CD4-positive, alpha-beta T cell treated with Interleukin-4 for 4 hours (primary cell): ENCODE measurements at places on chromosomes 4 and X.

DNA sequence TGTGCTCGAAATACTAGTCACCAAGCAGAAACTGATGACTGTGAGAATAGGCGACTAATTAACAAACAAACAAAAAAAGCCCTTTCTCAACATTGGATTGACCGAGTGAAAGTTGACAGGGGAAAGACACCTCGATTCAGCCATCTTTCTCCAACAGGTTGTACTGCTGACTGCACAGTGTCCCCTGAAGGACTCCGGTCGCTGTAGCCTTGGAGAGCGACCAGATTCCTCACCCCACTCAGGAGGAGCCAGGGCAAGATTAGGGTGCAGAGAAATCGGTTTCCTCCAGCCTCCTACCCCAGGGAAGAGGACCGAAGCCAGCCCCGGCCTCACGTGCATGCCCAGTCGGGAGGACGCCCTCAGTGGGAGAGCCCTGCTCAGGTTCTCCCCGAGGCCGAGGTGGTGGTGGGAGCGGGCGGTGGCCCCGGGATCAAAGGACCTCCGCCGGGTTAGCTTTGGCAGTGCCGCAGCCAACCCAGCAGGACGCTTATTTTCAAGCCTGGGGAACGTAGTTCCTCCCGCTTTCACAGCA lies 1.1 kb upstream of the RAP1GDS1 start:
- no peak for DNase-seq

DNA sequence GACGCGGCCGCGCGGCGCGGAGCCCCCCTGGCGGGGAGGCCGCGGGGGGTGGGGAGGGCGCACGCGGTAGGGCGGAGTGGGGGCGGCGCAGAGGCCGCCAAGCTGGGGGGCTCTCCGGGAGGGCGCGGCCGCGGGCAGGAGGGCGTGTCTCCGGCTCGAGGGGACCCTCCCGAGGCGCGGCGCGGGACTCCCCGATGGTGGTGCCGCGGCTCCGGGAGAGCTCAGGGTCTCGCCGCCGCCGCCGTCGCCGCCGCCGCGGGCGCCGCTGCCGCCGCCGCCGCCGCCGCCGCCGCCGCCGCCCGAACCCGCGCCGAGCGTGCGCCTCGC lies 165 bp upstream of the PTCHD1 start:
- DNase-seq = no peak

GRCh38 chr4:78446619-78447018 lies 105.0 kb upstream of the ANXA3 start:
- DNase-seq = no peak

- DNase-seq = no peak
These were observed 93.3 kb upstream of the BANK1 start for GRCh38 chr4:101697266-101697665.

- DNase-seq = no peak
These were observed 181.5 kb downstream of the SLIT2 start for GRCh38 chr4:20433097-20433705.

DNA sequence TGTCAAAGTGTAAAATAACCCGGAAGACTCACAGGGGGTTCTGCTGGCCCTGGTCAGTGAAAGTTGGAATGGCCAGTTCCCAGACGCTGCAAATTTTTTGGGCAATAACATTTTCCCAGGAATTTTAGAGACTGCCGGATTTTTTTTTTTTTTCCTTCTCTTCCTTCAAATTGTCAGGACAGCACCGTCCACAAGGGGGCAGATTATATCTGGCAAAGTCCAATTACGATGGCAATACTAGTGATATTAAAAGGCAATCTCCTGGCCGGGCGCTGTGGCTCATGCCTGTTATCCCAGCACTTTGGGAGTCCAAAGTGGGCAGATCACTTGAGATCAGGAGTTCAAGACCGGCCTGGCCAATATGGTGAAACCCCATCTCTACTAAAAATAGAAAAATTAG lies 20.5 kb downstream of the SLC25A5 start:
- peak; percentile 33 for DNase-seq

DNA sequence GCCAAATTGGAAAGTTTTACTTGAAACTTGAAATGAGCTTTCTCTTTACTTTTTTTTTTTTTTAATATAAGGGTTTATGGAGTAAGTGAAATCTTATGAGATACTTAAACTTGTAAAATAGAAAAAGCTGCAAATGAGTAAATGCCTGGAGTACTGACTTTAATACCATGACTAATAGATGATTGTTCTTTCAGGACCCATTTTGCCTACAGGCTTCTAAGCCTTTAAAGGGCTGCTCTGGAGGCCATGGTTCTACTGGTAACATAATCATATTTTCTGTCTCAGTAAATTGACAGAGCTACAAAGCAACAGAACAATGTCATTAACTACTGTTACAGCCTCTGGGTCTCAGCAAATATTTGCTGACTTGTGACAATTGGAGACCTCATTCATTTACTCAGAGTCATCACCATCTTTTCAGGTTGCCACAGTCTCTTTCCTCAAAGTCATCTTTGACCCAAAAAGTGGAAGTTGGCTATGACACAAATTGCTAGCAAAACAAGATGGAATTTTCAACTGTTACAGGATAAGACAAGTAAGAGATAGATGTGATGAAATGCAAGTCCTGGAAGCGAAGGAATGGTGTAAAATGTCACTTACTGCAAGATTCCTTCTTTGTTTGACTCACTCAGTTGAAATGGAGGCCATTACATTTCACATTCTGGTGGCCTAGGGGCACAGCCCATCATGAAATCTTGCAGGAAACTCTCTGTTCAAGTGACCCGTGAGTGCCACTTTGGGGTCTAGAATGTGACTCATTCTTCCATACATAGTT lies 132.7 kb downstream of the BTC start:
- DNase-seq = no peak

- DNase-seq = no peak
These were observed 15.5 kb downstream of the SUV39H1 start for GRCh38 chrX:48711929-48712505.

DNA sequence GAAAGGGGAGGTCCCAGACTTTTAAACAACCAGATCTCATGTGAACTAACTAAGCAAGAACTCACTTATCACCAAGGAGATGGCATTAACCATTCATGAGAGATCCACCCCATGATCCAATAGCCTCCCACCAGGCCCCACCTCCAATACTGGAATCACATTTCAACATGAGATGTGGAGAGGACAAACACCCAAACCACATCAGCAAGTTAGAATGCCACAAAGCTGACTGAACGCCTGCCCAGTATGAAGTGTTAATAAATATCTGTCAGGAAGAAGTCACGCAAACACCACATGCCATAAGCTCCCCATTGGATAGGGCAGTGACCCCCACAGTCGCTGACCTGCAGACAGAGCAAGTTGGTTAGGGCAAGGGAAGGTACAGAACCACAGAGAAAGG lies 14.3 kb downstream of the SLC10A6 start:
- DNase-seq = no peak

DNA sequence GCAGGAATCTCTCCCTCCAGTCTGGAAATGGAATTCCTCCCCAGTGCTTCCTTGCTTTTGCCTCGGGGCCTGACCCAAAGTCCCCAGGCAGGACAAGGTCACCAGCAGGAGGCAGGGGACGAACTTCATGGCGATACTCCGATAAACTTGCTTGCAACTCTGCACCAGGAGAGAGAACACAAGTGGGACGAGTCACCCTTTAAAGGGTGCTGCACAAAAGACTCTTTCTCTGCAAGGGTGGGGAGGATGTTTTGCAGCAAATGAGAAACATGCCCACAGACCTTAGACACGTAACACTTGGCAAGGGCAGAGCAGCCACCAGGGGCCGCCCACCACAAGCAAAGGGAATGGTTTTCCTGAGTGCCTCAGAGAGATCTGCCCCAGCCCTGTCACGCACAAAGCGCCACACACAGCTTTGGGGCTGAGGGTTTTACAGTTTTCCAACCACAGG lies at the start of gene FGFBP2:
FGFBP2 (minus strand) TSS at position 175 of the 451 bp plus-strand sequence; CDS start at position 129, 46 bp downstream.
- peak; percentile 68 for DNase-seq

- no peak for DNase-seq
These were observed 204.4 kb downstream of the ZNF330 start for GRCh38 chr4:141425124-141425523.

- peak; percentile 42 for DNase-seq
These were observed 60.0 kb upstream of the BANK1 start for GRCh38 chr4:101730291-101731117.

- peak; percentile 44 for DNase-seq
These were observed 62.4 kb downstream of the TRAPPC11 start for GRCh38 chr4:183721207-183722081.

GRCh38 chr4:121255986-121256750 lies 92.0 kb upstream of the TNIP3 start:
- DNase-seq = peak; percentile 86

GRCh38 chr4:112023402-112023950 lies 121.8 kb upstream of the FAM241A start:
- DNase-seq = no peak

- no peak for DNase-seq
These were observed 469.0 kb downstream of the IDS start for GRCh38 chrX:149036086-149036485.

GRCh38 chr4:72896515-72896914 lies 173.0 kb downstream of the COX18 start:
- DNase-seq = no peak

DNA sequence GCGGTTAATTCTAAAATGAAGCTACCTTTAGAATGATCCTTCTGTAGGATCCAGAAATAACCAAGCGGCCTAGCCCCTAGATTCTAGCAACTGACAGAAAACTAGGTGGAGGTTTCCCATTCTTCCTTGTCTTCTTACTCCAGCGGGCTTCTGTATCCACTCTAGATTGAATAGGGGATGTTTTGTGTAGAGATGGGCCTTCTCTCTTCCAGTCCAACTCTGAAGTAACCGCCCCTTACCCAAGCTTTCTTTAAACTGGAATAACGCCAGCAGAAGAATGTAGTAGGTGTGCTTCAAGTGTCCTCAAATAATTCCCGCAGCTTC lies 386 bp upstream of the TMEM184C start:
- no peak for DNase-seq
